ENCODE measurements at places on chromosomes 2 and 18.

GRCh38 chr2:211435331-211435730, 878.9 kb downstream of the CPS1 start:
- no peak for DNase-seq

DNA sequence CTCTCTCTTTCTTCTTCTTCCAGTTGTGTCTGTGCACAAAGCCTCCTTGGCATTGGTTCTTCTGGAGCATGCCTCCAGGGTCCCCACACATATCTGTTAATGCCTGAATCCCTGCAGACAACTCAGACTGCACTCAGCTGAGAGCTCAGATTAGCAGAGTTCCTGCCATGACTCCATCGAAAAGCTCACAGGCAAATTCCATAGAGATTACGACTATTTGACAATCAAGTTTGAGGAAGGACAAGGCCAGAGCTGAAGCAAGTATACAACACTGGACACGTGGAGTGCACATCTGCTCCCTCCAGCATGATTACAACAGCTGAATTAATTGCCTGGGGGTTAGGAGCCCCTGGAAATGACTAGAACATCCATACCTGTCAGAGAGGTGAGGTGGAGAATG, 190.7 kb downstream of the INSIG2 start:
- no peak for DNase-seq

- DNase-seq, result no peak
These were observed 121.0 kb downstream of the ALPK2 start for GRCh38 chr18:58507880-58508279.

GRCh38 chr2:48398285-48399002, 131.5 kb upstream of the STON1 start:
- DNase-seq, result no peak

GRCh38 chr2:43426305-43427031, 169.4 kb downstream of the THADA start:
- DNase-seq, result peak; percentile 29

GRCh38 chr2:169034256-169034655, 3.1 kb upstream of the ABCB11 start:
- no peak for DNase-seq

GRCh38 chr2:159550231-159550630, 66.1 kb downstream of the BAZ2B start:
- no peak for DNase-seq

DNA sequence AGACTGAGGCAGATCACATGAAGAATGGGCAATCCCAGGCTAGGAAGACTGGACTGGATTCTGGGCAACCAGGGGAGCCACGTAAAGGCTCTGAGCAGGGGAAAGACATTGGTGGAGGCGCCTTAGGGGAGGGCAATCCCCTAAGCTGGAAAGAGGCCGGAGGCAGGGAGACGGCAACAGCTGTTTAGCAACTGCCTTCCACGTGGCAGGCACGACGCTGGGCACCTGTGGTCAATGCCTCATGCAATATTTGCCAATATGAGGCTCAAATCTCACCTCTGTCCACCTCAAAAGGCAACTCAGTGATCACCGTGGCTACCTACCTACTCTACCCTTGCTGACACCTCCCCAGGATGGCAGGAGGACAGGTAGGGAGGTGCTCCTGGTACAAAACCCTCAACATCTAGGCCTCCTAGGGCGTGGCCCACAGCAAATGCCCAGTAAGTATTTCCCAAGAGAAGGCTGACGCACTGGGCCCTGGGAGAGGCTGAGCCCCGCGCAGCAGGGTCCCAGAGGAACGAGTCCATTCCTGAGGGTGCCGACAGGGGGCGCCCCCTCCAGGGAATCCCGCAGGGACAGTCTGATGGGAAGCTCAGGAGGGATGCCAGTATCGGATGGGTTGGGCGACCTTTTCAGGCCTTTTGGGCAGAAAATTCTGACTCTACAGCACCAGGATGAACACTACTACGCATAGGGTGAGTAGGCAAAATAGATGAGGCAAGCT, 8.9 kb downstream of the BOLA3 start:
- no peak for DNase-seq

GRCh38 chr2:218091746-218092145, 22.7 kb downstream of the RUFY4 start:
- no peak for DNase-seq

DNA sequence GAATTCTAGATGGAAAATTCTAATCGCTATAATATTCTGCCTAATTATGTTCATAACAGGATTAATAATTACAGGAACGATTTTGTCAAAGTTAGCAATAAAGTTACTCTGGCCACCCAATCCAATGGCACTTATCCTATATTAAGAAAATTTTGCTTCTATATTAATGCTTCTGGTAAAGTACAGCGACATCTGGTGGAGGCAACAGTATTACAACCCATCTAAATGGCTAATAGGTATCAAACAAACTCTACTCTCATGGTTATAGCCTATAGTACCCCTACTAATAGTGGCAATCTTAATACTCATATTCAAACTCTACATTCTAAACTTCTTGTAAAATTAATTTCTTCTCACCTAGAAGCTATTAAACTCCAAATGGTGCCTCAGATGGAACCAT, 1084.7 kb upstream of the LRRTM1 start:
- DNase-seq, result no peak

- DNase-seq, result no peak
These were observed 88.3 kb downstream of the NFATC1 start for GRCh38 chr18:79483971-79484491.

GRCh38 chr2:224434618-224435017, 32.7 kb upstream of the FAM124B start:
- DNase-seq, result no peak

DNA sequence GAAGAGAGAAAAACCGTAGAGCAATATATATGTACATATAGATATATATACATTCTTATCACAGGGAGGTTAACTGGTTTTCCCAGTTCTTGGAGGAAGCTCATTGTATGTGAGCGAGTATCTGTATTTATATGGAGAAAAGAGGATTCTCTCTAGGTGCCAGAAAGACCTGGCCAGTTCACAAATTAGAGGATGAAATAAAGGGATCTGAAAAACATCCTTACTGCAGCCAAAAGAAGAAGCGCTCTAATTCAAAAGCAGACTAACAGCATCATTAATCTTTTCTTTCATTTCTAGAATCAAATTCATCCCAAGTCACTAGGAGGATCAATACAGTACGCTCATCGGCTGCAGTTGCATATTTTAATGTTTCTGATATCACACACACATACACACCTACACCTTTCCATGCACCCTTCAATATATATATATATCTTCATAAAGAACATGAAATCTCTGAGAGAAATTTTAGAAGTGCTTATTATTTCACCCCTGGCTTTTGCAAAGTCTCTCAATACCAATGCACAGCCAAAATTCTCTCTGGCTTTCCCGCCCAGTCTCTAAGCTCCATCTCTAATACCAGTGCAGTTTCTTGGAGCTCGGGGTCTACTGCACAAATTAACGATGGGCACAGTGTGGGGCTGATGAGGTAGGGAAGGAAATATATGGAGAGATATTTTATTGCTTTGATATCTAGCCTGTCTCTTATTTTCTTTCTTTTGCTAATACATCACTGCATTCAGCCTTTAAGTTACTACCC, 731 bp downstream of the NRXN1 start:
- DNase-seq, result no peak

DNA sequence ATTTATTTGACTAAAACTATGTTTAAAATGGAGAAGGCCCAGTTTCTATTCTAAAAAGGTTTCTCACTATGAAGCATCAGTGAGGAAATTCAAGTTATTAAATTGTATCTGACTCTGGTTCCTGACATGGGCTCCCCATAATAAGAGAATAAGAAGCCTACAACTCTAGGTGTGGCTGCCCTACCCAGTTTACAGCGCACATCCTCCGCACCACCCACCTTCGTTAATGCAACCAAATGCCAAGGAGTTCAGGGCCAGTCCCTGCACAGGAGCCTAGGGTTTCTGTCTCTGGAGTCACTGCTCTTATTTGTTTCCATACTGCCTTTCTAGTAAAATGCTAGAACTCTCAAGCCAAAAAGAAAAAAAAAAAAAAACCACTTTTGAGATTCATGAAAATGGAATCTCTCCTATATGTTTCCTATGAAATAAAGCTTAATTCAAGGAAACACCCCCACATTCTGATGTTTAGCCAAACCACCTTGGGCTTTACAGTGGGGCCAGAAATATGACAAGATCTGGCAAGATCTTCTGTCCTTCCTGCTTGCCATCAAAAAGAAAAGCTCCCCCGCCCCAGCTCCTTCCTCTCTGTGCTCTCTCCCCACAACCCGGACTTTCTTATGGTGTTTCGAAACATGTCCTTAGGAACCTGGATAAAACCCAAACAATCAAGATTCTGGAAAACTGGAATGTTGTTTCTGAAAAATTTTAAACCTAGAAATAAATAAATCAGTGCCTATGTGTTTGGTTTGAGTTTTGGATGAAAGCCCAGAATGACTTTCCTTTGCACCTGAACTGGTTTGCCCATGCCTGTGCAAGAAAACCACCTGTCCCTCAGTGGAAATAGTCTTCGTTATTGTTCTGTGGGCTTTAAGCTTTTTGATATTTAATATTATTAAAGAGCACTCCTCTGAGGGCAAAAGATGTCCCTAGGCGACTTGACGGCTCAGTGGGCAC, 136.7 kb downstream of the SP3 start:
- no peak for DNase-seq

DNA sequence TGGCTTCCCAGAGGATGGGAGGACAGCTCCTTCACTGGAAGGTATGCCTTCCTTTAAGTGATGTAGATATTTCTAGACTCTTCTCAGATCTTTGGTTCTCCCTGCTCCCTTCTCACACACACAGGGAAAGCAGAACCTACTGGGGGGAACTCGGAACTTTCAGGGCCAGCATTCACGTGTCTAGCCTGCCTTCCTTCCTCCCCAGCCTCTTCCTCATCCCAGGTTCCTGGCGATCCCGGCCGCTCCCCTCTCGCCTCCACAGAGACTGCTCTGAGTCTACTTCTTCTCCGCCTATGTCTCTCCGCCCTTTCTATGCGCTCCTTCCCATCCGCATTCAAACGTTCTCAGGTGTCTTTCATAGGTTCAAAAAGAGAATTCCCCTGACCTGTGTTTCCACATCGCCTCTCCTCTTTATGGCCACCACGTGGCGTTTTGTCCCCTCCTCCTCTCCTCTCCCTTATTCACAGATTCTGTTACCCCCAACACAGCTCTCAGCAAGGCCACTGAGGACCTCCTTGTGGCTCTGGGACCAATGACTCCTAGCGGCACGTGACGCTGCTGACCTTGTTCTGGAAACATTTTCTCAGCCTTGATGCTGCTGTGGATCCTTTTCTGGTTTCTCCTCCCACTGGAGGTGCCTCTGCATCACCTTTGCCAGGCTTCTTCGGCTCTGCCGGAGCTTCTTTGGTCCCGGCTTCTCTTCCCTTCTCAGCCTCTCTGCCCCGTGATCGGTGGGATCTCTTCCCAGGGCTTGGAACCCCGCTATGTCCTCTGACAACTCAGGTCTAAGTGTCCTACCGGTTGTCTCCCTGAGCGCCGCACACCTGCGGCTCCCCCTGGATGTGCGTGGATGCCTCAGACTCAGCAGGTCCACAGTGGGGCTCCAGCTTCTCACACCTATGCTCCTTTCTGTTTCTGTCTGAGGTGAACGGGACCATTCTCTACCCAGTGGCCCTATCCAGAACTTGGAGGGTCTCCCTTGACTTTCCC, 77.5 kb downstream of the VAPA start:
- DNase-seq, result no peak

- DNase-seq, result no peak
These were observed 70.3 kb upstream of the HAAO start for GRCh38 chr2:42862669-42863185.

DNA sequence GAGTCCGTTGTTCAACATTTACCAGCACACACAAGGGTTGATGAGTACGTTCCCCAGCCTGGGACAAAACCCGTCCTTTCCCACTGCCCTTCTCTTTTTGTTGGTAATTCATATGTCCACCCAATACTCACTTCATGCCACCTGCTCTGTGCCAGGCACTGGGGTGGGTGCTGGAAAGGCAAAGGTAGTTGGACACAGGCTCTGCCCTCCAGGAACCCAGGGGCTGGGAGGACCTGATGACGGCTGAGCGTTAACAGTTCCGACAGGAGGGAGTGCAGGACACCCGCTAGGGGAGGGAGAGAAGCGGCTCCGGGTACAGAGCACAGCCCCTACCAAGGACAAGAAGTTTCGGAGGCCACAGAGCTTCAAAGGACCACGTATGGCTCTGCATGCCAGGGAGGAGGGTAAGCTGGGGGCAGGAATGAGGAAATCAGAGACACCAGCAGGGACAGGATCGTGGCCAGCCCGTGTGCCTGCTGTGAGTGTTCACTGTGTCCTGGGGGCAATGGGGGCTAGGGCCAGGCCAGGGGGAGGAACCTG, 134.1 kb upstream of the GPC1 start:
- no peak for DNase-seq

- DNase-seq, result no peak
These were observed 99.4 kb downstream of the CRIM1 start for GRCh38 chr2:36455011-36455410.

DNA sequence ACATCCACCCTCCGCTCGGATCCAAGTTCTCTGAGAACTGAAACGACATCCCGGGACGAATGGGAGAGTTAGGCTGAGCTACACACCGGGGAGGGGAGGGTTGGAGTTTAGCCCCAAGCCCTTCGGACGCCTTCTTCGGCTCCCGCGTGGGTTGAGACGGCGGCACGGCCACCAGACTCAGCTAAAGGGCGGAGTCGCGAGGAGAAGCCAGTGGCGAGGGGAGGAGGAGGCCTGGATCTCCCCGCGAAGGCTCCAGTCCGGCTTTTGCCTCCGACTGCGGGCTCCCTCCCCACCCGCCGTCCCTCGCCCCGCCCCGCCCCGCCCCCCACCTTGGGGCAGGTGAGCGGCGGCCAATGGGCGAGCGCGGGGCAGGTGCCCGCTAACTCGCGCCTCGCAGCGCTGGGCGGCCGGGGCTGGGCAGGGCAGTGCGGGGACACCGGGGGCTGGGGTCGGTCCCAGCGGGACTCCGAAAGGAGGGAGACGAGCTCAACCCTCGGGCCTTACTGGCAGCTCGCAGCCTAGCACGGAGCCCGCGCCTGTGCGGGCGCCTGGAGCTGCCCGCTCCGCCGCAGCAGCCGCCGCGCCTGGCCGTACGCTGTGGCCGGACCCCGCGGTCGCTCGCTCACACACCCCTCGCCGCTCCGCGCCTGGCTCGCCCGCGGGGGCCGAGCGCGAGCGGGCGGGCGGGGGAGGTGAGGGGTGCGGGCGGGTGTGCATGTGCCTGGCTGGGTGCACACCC, at the start of gene EMX1:
Gene EMX1 (plus strand): TSS at position 382 of the 739 bp plus-strand sequence. CDS start 334 bp downstream, at position 716.
- DNase-seq, result peak; percentile 39

DNA sequence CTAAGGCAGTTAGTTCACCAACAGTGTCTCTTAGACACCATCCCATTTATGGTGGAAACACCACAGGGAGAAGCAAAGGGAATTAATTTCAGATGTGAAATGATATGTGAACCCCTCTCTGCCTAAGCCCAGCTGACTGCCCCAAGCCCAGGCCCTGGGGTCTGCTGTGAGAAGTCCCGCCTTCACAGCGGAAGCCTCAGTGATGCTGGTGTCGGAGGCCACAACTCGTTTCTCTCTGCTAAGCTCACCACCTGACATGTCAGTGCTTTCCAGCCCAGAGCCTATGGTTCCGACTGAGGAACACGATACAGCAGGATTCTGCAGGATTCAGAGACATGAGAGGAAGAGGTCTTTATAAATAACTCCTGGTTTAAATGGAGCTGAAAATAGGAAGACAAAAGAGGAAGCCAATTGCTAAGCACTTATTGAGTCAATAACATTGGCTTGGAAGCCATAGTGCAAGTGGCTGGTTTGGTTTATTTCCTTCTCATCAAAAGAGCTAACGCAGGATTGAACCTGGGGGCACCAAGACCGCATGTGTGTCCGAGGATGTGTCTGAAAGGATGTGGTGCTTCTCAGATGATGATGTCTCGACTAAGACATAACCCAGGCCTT, 21.9 kb upstream of the LOXHD1 start:
- no peak for DNase-seq

- no peak for DNase-seq
These were observed 64.4 kb upstream of the RAPH1 start for GRCh38 chr2:203599509-203599908.

- no peak for DNase-seq
These were observed 804.5 kb downstream of the TDRD15 start for GRCh38 chr2:21928292-21928691.
